Cardiac muscle cell (in vitro differentiated cells and primary cell): ENCODE measurements at places on chromosomes 11 and 22.
A peak's percentile ranks its signal among the peaks of the same experiment; 100 is the strongest.

DNA sequence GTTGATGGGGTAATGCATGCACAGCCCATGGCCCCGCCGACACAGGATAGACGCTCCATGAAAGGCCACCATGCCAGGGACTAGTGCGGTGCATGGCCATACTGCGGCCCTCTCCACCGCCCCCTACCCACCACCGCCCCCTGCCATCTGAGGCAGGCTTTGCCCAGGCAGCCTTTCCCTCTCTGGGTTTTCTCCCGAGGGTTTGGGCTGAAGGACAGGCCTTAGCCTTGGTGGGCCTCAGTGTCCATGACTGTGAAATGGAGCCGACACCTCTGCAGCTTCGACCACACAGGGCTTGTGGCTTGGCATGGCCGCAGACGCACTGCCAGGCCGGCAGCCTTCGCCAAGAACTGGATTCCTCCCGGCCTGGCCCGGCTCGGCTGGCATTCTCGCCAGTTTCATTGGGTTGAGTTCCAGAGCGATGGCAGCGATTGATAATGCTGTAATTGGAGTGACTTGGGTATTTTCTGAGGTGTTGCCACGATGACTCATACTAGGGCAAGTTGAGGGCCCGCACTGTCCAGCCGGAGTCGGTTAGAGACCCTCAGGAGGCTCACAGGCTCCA, 111.3 kb downstream of the WNT7B start:
- DNase-seq, result no peak

GRCh38 chr11:108724974-108725689, 60.3 kb downstream of the DDX10 start:
- no peak for DNase-seq

GRCh38 chr11:65716774-65717405, 3.7 kb downstream of the RNASEH2C start:
- DNase-seq, result no peak

DNA sequence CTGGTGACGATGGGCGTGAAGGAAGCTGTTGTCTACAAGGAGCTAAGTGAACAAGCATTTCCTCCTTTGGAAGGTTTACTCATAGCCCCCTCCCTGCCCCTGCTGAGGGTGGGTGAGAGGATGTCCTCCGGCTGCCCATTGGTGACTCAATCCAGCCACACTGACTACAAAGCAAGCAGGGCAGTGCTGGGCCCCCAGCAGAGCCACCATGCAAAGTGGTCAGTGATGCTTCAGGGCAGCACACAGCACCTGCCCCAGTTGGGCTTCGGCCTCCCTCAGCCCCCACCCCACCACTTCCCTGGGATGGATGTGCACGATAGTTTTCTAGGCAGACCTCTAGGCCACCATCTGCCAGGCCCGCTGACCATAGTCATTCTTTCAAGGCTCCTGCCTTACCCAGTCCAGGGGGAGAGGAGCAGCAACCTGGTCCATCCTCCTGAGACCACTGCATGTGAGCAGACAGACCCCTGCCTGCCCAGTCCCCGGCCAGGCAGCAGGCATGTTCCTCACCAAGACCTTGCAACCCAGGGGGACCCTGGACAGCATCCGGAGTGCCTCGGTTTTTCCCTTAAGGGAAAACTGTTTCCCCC, 125.1 kb downstream of the BCR start:
- no peak for DNase-seq

GRCh38 chr11:19766206-19766605, 53.6 kb downstream of the NAV2 start:
- DNase-seq, result no peak

- no peak for DNase-seq
Measured at GRCh38 chr11:95335989-95336388, 105.0 kb upstream of the SESN3 start.

DNA sequence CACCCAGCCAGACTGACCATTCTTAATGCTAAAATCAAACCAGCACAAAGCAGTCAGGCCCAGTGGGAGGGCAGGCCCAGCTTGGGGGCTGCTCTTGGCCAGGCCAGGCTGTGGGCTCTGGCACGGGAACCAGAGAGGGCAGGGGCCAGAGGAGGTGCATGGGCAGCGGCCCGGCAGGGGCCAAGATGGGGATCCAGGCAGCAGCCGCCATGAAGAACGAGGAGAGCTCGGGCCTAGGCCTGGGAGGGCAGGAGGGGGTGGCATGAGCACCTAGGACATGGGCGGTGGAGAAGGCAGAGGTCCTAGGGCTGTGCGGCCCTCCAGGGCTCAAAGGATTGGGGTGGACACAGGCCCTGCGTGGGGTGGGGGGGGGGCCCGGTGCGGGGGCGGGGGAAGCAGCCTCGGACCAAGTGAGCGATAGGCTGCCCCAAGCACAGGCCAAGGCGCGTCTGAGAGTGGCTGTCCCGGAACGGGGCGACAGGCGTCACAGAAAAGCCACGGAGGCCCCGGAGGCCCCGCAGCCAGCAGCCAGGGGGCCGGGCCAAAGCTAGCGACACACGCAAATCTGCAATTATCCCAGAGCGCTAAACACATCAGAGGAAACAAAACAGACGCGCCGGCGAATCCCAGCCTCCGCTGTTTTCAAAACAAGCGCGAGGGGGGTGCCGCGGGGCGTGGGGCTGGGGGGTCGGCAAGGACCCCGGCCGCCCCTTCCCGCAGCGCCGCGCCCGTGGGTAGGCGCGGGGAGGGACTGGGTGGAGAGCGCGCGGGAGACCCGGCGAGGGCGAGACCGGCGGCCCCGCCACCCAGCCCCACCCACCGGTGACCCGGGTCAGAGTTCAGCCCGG, 8.3 kb downstream of the PLXNB2 start:
- DNase-seq, result no peak

GRCh38 chr22:41699264-41700107, at the start of gene MEI1:
Gene MEI1 (plus strand): TSS chr22:41699503. CDS start chr22:41699539, 36 bp downstream.
- DNase-seq, result peak; percentile 83

DNA sequence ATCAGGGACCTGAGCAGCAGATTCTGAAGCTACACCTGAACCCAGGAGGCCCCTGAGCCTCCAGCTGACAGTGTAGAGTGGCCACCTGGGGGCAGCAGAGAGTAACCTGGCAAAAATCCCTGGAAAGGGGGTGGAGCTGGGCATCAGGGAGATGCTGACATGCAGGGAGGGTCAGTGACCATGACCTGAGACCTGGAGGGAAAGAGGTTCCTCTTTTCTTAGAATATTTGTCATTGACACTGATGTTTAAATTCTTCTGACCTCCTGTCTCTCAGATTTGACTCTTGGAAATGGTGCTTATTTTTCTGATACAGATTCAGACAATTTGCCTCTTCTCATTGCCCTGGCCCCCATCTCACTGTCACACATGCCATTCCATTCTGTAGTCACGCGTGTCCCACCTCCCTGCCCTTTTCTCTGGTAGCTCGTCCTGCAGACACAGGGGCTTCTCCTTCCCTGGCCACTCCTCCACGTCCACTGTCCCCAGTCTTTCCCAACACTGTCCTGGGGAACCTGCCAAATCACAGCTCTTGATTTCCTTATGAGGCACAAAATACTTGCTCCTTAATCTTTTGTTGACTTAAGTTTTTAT, 117.2 kb upstream of the IGLL5 start:
- no peak for DNase-seq
